ENCODE measurements at places on chromosomes 16 and 17.

DNA sequence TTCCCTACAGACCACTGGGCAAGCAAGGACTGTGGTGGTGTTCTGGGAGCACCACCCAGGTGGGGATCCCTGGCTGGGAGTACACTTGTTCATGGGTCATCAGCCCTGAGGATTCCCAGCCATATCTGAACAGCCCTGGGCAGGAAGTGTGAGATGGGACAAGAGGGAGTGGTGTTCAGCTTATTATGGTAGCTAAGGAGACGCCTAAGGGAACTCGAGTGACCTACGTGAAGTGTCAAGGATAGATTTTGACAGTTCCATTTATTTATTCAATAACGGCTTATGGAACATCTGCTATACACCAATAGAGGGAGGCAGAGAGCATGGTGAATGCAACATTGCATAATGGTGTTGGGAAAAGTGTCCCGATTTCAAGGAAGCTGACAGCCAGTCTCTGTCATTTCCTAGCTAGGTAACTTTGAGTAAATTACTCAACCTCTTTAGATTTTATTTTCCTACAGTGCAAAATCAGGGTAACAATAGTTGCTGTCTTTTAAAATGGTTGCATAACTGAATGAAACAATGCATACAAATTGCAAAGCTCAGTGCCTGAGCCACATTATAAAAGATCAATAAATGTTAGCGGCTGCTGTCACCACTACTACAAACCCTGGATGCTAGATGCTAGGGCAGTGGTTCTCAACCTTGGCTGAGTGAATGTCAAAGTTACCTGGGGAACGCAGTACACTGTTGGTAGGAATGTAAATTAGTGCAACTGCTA is 534.1 kb downstream of the GRIN2A start:
- DNase-seq, result no peak

DNA sequence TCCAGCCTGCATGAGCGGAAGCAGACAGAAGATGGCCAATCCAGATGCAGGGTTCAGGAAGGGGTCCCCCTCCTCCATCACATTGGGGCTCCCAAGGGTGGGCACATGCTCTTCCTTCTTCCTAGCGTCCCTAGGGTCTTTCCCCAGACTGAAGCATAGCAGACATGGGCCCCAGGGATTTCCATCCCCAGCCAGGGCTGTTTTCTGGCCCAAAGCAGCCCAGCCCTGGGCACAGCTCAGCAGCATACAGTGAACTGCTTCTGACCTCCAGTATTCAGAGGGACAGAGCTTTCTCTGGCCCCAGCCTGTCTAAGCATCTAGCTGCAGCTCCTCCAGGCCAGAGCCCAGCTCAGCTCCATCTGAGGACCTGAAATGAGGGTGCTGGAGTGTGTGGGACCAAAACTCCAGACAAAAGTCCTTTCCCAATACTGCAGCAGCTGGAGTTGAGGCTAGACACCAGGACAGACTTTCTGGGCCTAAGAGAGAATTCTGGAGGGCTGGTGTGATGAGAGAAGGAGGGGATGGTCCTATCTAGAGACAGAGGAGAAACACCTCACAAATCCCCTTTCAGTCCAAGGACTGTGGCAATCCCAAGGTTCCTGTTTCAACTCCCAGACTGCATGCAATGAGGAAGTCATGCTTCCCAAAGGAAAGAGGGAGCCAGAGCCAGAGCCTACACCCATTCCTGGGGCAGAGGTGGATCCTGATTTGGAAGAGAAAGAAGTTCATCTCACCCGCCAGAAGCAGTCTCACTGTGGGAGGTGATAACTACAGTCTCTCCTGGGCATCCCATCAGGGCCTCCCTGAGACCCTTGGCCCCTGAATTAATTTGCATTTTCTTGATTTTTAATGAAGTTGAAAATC is 4.5 kb upstream of the FOXN1 start:
- DNase-seq, result no peak

- no peak for DNase-seq
Measured at GRCh38 chr17:48715496-48716399, 6.6 kb downstream of the PRAC1 start.

DNA sequence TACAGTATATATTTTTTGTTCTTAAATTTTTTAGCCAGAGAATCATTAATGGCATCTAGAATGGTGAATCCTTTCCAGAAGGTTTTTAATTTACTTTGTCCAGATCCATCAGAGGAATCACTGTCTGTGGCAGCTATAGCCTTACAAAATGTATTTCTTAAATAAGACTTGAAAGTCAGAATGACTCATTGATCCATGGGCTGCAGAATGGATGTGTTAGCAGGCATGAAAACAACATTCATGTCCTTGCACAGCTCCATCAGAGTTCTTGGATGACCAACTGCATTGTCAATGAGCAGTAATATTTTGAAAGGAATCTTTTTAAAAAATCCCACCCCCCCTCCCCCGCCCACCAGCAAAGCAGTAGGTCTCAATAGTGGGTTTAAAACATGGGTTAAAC is 51.4 kb downstream of the CACNG1 start:
- DNase-seq, result no peak

DNA sequence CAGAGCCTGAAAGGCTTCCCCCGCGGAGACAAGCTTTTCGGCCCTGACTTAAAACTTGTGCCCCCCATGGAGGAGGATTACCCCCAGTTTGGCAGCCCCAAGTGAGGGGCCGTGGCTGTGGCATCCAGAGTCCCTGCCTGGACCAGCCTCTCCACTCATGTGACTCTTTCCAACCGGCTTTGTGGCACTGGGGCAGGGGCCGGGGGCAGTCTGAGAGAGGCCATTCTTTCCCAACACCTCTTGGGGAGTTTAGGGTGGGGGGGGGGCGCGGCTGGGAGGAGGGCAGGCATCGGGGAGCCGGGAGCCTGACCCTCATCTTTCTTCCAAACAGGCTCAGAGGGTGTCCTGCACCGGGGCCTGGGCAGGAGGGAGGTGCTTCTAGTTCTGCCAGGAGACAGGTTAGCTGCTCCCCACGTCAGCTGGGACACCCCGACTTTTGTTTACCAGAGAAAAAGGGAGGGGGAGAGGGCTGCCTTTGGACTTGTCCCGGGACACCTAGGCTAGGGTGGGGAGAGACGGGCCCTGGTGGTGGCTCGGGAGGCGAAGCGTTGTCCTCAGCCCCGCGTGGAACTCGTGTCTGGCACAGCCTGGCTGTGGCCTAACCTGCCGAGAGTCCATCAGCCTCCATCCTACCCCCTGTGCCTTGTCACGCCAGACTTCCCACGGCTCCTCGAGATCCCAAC is 7.3 kb upstream of the SERPINF1 start:
- no peak for DNase-seq

DNA sequence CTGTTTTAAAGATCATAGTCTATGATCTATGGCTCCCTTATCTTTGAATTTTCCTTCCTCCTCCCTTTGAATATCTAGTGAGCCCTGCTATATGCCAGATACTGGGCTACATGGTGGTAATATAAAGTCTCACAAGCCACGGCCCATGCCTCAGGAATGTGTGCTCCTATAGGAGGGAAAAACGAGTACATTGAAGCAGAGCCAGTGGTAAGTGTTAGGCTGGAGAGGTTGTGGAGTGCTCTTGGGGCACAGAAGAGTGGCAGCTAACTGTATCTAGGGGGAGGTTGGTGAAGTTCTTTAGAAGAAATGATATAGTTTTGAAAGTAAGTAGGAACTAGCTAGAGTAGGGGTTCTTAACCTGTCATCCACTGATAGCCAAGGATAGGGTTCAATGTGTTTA is 105.8 kb upstream of the PMFBP1 start:
- no peak for DNase-seq

DNA sequence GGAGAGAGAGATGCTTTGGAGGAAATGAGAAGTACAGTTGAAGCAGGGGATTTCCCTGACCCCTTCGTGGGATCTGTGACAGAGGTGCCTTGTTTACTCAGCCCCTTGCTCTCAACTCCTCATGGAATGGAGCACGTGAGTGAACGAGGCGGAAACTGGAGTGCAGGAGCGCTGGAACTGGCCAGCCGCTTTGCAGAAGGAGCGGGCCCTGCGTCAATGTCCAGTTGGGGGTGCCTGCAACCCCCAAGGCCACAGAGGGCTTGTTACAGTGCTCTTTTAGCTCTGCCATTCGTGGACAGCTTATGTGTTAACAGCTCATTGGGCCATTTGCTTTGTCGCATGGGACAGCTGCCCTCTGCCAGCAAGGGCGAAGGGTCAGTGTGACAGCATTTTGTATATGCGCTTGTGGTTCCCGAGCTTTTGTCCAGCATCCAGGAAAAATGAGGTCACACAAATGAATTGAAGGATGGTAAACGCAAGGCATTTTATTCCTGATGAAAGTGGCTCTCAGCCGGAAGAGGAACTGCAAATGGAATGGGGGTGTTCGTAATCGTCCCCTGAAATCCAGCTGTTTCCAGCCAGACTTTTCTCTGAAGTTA is 1395.1 kb downstream of the CDH8 start:
- DNase-seq, result no peak

- no peak for DNase-seq
Measured at GRCh38 chr16:2150418-2151187, 2.2 kb downstream of the RAB26 start.

- DNase-seq, result no peak
Measured at GRCh38 chr16:59170099-59170712, 436.1 kb upstream of the GOT2 start.

DNA sequence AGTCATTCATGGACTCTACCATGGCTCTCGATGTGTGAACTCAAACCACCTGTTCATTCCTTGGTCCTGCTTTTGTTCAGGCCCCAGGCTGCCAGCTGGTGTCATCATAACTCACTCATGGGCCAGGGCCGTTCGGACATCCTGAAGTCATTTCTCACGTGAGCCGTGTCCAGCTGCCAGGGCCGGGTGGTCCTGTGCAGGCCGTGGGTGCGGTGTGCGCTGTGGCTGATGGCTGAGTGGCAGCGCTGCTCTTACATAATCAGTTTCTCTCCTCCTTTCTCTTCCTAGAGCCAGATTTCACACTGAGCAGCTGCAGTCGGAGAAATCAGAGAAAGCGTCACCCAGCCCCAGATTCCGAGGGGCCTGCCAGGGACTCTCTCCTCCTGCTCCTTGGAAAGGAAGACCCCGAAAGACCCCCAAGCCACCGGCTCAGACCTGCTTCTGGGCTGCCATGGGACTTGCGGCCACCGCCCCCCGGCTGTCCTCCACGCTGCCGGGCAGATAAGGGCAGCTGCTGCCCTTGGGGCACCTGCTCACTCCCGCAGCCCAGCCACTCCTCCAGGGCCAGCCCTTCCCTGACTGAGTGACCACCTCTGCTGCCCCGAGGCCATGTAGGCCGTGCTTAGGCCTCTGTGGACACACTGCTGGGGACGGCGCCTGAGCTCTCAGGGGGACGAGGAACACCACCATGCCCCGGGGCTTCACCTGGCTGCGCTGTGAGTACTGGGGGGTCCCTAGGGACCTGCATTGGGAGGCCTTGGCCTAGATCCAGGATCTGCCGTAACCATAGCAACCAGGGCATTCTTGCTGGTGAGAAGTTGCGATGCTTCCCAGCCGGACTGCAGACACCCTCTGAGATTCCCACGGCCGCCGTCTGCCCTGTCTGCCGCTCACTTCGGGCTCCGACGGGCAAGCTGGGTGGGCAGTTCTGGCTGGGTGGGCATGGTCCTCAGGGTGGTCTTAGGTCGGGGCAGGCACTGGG is at the start of gene IL34:
IL34 (plus strand) TSS at position 300 of the 982 bp plus-strand sequence; CDS start at position 689, 389 bp downstream.
- no peak for DNase-seq

DNA sequence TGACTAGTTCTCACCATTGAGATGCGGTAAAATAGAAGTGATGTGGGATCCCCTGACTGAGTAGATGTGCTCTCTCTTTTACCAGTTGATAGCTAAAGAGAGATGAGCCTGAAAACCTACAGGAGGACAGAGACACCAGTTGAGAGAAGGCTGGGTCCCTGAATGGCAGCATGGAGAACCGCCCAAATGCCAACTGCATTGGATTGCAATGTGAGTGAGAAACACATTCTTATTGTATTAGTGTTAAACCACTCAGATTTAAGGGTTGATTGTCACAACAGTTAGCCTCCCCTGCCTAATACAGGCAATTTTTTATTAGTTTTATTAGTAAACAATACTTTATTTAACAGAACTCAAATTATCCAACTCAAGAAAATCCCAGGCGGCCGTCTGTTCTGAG is 61.2 kb downstream of the SPACA3 start:
- no peak for DNase-seq

- no peak for DNase-seq
Measured at GRCh38 chr16:72166151-72166550, 5.8 kb downstream of the PMFBP1 start.

DNA sequence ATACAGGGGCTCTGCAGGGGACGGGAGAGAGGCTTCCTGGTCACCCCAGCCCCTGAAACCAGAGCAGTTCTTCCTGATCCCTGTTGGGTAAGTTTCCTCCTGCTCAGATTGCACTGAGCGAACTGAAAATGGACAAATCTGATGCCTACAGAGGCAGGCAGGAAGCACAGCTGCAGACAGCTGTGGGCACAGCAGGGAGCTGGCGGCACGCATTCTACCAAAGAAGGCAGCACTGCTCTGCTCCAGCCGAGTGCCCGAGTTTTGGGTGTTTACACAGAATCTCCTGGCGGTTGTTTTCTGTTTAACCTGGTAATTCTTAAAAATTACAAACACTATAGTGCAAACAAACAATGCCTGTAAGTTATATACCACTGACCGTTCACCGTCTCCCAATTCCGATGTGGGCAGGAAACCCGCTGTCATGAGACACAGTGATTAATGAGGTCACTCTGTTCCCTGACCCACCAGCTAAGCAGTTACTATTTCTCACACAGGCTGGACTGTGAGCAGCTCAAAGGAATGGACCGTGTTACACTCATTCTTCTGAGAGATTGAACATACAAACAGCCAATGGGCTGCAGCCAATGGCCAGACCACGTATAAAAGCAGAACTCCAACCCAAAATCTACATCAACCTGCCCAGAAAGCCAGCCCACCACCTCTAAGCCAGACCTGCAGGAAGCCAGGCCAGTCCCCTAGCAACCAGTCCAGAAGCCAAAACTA is 25.5 kb downstream of the NSMCE1 start:
- peak; percentile 54 for DNase-seq

DNA sequence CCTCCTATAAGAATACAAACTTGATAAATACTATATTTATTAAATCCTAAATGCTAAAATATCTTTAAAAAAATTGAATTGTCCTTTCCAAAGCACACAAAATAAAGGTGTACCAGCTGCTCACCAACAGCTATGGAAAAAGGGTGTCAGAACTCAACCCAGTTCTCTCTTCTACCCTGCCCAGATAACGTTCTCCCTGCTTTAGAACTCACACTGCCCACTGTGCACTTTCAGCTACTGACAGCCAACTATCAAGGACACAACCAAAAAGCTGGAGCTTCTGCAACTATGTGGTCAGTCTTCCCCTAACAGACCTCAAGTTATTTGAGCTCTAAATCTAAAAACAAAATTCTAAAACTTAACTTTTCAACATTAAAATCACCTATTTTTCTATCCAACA is 13.7 kb downstream of the AP1G1 start:
- no peak for DNase-seq

GRCh38 chr17:4110152-4110551 is 32.7 kb downstream of the ZZEF1 start:
- no peak for DNase-seq

GRCh38 chr16:80299416-80299815 is 241.4 kb upstream of the DYNLRB2 start:
- no peak for DNase-seq

- no peak for DNase-seq
Measured at GRCh38 chr17:80861418-80861815, 130.2 kb upstream of the CHMP6 start.

Data from type B pancreatic cell (in vitro differentiated cells).